NCI-H460 (cell line): ENCODE measurements at places on chromosomes 2 and 18. TPM values are rescaled to one million over a fixed set of nuclear protein-coding genes. Genes with fewer than 3 reads are reported as not detected.
A peak's percentile ranks its signal among the peaks of the same experiment; 100 is the strongest.

DNA sequence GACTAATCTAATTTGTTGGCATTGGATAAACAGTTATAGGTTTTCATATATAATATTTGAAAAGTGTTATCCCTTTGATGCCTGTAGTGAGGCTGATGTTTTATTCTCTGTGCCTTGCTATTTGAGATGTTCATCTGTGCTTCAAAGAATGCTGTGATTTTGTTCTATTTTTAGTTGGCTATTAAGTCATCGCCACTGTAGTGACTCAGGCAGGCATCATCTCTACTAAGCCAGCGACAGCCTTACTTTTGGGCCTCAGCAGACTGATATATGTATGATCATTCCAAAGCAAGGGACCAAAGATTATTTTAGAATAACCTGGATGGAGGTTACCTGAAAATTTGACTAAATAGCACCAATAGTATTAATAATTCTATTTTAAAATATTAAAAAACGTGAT is 1674.5 kb upstream of the NXPH2 start:
- DNase-seq: peak; percentile 14

Gene BIRC6
- total RNA-seq: 52.4 and 72.7 TPM in 2 replicates

GRCh38 chr2:117972476-117973123 is 41.3 kb downstream of the CCDC93 start:
- no peak for DNase-seq

Gene ERMN
- total RNA-seq: not detected in 2 replicates

Gene OSR1
- total RNA-seq: 5.1 and 5.2 TPM in 2 replicates

Gene GRHL1
- 0.57 and 0.72 TPM in 2 replicates for total RNA-seq
